Hippocampal formation (tissue), 2 donors: ENCODE measurements at places on chromosomes 13 and 19.

DNA sequence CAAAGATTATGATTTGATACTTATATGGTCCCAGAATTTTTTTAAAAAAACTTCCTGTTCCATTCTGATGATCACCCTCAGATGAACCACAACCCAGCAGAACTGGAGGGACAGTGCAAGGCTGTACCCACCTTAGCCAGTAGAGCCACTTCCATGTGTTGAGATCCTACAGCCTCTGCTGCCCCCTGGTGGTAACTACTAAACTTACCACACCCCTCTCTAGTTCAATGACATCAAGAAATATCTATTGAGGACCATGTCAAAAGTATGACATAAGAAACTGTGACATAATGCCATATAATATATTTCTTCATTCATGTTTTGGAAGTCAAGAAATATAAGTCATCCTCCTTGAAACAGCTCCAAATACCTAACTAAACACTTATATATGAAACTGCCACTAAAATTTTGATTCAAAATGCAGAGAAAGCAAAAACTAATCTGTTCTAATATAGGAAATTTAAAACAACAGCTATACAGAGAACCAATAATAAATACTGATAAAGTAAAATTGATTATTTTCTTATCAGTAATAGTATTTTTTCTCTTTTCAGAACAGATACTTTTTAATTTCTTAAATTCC, 412.6 kb downstream of the KCTD12 start:
- DNase-seq: peak; percentile 39

- no peak for DNase-seq
These were observed 300.3 kb downstream of the GPC5 start for GRCh38 chr13:91698767-91699166.

DNA sequence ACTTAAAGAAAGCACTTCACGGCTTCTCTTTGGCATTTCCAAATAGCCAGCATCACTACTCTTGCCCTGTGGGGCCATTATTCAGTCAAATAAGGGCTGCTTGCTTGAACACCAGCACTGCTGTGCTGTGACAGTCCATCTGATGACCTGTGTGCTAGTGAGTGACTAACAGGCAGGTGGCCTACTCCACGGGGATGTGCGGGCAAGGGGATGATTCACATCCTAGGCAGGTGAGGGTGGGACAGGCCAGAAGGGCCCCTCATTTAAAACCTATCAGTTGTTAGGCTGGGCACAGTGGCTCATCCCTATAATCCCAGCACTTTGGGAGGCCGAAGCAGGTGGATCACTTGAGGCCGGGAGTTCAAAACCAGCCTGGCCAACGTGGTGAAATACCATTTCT, 8.2 kb downstream of the CCNE1 start:
- DNase-seq: no peak

- peak; percentile 57 for DNase-seq
These were observed 1.7 kb downstream of the ERCC5 start for GRCh38 chr13:102847272-102848234.

- no peak for DNase-seq
These were observed 204.6 kb downstream of the VWA8 start for GRCh38 chr13:41756198-41756880.

DNA sequence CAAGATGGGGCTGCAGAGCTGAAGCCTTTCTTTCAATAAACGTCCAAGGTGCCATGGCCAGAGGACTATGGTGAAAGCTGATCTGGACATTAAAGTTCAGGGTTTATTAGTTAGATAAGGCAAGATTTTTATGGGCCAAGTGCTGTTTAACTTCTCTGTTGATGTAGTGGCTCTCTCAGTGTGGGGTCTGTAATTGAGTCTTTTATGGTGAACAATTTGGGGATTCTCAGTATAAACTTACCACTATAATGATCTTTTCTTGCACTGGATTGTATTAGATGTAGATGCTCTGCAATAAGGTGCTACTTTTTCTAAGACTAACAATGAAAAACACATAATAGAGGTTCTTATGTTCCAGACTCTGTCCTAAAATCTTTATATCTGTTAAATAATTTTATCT, 190.1 kb upstream of the KLF12 start:
- no peak for DNase-seq
